ENCODE measurements at places on chromosomes 11 and 22.

DNA sequence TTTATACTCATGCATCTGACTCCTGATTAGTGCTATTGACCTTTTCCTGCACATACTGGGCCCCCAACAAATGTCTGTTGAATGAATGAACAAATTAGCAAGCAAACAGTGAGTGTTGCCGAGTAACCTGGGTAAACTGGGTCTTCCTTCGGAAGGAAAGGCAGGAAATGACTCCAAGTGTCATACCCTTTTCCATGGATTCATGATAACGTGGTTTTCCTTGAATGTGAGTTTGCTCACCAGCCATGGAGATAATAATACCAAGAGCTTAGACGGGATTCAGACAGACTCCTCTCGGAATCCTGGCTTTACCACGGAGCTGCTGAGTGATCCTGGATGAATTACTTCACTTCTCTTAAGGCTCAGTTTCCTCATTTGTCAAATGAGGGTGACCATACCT lies 16.7 kb downstream of the TECTA start:
- no peak for DNase-seq

DNA sequence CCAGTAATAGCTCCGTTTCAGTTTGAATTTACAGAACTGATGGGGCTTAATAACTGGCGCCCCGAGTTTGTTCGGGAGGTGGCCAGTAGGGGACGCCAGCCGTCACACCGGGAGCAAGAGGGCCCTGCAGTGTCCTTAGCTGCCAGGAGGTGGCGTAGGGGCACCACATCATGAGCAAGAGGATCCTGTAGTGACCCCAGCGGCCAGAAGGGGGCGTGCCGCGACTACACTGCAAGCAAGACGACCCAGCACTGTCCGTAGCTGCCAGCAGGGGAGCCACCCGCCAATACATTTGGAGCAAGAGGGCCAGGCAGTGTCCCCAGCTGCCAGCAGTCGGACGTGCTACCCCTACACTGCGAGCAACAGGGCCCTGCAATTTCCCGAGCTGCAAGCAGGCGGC lies 663.7 kb upstream of the B3GAT1 start:
- no peak for DNase-seq

DNA sequence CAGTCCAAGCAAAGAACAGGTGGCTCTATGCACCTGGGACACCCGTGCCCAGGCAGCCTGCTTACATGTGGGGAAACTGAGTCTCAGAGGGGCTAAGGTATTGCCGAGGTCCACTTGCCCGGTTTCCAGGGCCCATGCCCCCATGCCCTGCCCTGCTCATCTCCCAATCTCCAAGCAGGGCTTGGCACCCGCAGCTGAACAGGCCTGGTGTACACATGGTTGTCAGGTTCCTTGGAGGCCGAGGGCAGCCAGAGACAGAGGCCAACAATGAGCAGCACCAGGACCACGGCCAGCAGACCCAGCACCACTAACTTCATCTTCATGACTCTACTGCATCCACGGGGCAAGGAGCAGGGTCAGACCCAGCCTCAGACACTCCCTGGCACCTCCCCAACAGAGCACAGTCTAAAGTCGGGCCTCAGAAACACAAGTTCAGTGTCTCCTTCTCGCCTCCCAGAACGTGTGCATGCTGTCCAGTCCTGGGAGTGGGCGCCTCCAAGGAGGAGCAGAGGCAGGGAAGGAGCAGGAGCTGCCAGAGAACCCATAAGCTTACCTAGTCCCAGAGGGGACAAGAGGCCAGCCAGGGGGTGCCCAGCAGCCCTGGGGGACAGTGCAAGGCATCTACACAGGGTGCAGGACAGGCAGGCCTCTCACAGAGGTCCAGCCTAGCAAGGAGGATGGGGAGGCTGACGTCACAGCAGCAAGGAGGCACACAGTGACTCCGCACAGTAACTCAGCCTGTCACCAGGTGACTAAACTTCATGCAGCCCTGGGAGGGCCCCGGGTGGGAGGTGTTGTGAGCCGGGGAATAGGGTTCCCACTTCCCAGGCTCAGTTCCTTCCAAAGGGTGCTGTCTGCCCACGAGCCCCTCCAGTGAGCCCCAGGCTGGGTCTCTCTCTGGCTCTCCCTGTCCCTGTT lies 20.2 kb upstream of the RGL4 start:
- DNase-seq = no peak

- no peak for DNase-seq
These were observed 24.7 kb downstream of the LUZP2 start for GRCh38 chr11:24521601-24522000.

DNA sequence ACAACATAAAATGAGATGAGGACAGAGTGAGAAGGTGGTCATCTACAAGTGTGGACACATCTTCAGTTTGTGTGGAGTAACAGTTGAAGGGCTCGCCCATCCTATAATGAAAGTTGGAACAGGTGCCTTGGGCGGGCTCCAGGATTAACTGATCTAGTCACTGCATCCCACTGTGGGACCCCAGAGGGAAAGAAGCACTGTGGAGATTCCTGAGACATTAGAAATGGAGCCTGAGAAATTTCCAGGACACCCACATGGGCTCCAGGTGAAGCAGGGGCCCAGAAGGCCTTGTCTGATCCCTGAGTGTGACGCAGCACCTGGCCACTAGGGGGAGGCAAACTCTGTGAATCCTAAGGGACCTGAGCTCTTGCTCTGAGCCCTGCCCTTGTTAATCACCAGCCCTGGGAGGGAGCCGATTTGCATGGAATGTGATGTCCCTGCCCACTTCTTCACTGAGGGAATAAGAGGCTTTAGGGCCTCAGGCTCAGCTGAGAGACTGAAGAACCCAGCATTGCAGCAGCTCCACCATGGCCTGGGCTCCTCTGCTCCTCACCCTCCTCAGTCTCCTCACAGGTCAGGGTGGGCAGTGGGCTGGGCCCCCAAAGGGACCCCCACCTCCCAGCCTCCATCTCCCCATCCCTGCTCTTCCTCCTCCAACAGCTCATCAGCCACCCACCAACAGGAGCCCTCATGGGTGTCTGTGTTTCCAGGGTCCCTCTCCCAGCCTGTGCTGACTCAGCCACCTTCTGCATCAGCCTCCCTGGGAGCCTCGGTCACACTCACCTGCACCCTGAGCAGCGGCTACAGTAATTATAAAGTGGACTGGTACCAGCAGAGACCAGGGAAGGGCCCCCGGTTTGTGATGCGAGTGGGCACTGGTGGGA lies 98.4 kb downstream of the VPREB1 start:
- peak; percentile 59 for DNase-seq

- DNase-seq = no peak
These were observed 368.9 kb downstream of the DDX10 start for GRCh38 chr11:109033627-109034338.

DNA sequence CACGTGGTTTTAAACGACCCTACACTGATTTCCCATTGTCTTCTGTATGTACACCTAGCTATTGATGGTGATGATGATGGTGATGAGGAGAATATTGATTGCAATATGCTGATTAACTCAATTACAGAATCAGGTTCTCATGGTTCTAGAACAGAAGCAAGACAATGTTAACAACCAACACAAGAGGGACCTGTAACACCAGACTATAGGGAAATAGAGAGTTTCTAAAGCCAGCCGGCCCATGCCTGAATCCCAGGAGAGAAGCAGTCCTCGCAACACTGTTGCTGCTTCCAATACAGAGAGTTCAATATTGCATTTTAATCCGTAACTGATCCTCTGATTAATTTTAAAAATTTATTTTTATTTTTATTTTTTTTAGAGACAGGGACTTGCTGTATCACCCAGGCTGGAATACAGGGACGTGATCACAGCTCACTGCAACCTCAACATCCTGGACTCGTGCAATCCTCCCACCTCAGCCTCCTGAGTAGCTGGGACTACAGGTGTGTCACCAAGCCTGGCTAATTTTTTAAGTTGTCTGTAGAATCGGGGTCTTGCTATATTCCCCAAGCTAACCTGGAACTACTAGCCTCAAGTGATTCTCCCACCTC lies 22.2 kb upstream of the UBASH3B start:
- DNase-seq = peak; percentile 4

GRCh38 chr11:126978911-126979310 lies 21.7 kb downstream of the KIRREL3 start:
- DNase-seq = no peak

- DNase-seq = no peak
These were observed 60.4 kb downstream of the SERGEF start for GRCh38 chr11:17952487-17952886.

GRCh38 chr22:43955040-43955882 lies at the start of gene SAMM50:
TSS of gene SAMM50 (plus strand) at chr22:43955442. CDS start at chr22:43955578, 136 bp downstream.
- DNase-seq = peak; percentile 40

DNA sequence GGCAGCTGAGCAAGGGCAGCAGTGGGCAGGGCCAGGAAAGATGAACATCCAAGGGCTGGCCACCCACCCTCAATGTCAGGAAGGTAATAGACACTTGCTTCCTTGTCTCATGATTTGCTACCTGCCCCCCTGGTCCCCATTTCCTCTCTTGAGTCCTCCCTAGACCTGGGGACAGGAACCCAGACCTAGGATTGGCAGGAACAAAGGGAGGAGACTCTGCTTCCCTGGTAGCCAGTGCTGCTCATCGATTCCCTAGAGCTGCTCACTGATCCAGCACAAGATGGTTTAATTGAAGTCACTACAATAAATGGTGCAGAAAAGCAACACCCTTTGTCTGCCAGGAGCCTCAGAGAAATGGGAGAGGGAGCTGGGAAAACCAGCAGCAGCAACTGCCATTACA lies 67.8 kb upstream of the CHST1 start:
- no peak for DNase-seq

GRCh38 chr22:43440556-43440955 lies 28.7 kb downstream of the MPPED1 start:
- no peak for DNase-seq

GRCh38 chr22:38347944-38348750 lies 30.9 kb upstream of the CSNK1E start:
- no peak for DNase-seq

DNA sequence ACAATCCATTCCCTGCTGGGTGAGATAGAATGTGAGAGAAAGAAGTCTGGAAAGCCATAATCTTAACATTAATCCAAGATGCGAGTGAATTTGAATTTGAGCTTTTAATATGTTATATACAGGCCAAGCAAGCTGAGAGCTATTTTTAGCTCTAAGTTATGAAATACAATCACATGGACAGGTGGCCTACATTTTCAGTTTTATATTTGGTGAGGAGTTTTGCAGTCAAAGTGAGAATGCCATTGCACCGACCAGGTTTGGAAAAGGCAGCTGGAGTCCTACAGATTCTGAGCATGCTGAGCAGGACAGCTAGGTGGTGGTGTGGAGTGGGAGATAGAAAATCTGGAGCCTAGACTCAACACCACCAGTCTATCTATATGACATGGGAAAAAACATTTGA lies 12.0 kb downstream of the OR5B21 start:
- DNase-seq = no peak

- DNase-seq = no peak
These were observed 36.4 kb upstream of the BID start for GRCh38 chr22:17810570-17811116.

GRCh38 chr11:73671701-73672100 lies 25.3 kb downstream of the PLEKHB1 start:
- DNase-seq = no peak

DNA sequence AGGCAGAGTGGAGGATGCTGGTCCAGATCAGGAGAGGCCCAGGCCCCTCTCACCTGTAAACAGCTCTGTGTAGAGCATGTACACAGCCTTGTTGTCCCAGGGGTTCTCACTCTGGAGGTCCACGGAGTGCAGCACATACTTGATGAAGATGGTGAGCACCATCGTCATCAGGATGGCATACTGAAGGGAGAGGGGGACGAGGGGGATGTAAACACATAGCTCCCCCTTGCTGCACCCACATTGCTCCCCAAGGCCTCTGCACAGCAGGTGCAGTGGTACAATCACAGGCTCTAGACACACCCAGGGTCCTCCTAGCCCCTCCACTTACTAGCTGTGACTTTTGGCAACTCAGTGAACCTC lies 2.9 kb downstream of the SYVN1 start:
- DNase-seq = no peak

GRCh38 chr22:45296628-45297297 lies 12.0 kb downstream of the UPK3A start:
- no peak for DNase-seq

GRCh38 chr11:32852207-32852606 lies 22.5 kb downstream of the PRRG4 start:
- no peak for DNase-seq

GRCh38 chr11:132448334-132448995 lies 1078.0 kb downstream of the NTM start:
- no peak for DNase-seq

GRCh38 chr22:20080776-20081654 lies 974 bp downstream of the DGCR8 start:
- DNase-seq = no peak

- DNase-seq = no peak
These were observed 21.3 kb upstream of the MUC5B start for GRCh38 chr11:1201395-1202153.

DNA sequence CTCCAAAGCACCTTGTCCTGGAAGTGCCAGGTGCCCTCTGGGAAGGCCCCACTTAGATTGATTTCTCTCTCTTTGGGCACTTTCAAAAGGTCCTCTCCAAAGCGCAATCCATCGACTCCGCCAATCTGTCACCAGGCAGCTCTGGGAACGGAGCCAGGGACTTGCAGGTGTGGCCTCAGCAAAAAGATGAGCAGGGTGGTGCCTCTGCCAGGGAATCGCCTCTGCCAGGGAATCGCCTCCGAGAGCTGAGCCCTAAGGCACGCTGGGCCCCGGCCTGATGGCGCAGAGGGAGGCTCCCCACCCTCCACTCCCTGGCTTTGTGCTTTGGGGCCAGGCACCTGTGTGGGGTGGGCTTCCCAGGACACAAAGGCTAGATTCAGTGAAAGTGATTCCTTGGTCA lies 1391.3 kb downstream of the TBC1D22A start:
- no peak for DNase-seq

- no peak for DNase-seq
These were observed 116.2 kb downstream of the ETS1 start for GRCh38 chr11:128471138-128471661.

GRCh38 chr11:71364176-71364671 lies 84.0 kb downstream of the DHCR7 start:
- DNase-seq = no peak

DNA sequence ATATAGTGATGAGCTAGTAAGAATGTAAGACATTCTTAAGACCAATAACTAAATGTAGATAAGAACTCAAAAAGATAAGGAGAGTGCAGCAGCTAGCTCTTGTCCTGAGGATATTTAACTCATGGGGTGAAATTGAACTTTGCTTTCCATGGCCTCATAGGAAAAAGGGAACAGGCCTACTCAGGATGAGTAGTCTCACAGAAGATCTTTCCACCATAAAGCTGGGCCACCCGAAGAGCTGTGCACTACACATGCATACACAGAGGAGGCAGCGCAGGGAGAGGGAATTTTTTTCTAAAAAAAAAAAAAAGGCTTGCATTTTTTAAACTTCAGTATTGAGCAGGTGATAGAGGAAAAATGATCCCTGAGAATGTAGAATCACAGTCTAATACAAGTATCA lies 59.9 kb upstream of the CFAP300 start:
- no peak for DNase-seq

GRCh38 chr22:33116841-33117547 lies 58.8 kb upstream of the SYN3 start:
- no peak for DNase-seq

Measured in NCI-H187 (cell line).